ENCODE measurements at places on chromosomes 12 and 14.

DNA sequence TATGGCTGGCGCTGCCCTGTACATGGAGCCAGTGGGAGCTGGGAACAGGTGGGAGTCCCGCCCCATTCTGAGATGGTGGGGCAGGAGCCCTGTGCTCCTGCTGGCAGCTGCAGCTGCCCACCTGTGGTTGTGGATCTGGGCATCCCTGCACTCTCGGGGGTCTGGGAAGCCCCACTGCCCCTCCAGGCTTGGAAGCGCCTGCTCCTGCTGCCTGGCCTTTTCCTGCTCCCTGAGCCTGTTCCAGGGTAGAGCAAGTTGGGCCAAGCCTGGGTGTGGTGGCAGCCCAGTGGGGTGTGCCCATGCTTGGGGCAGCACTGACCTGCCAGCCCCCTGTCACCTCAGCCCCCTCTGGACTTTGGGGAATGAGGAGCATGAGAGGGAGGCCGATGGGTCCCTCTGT is 104.0 kb downstream of the MNAT1 start:
- no peak for DNase-seq

DNA sequence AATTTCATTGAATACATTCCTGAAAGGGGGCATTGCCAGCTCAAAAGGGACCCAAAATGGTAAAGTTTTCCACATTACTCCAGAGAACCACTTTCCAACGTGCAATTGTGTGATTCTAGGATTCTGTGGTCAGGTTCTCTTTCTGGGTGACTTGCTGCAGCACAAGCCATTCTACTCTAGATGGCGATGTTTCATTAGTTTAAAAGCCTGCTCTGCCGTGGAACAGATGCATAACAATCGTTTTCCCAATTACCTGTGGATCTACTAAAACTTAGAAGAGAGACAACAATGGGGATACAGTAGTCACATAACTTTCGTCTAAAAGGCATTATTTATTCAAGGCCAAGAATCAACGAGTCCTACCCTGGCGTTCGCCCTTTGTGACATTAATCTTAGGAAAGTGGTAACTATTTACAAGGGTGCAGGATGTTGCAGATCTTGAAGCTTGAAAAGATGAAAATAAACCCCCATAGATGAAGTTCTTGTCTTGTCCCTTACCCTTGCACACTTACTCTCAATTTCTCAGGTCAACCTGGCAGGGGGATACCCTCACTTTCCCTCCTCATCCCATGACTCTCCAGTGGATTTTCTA is 400.9 kb downstream of the SNAPC1 start:
- no peak for DNase-seq

DNA sequence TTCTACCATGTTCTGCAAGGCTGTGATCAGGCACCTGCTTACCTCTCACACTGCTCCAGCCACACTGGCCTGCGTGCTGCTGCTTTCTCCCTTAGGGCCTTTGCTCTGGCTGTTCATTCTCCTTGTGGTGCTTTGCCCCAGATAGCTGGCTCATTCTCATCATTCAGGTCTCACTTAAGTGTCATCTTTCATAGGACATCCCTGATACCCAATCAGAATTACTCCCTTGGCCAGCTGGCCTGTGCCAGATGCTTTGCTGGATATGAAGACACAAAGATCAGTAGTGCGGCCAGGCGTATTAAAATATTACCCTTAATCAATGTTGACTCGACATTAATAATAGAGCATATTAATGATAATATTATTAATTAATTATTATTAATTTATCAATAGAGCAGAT is 143.8 kb upstream of the FGD4 start:
- no peak for DNase-seq

- DNase-seq, result no peak
Observed at GRCh38 chr12:57229046-57229633, 371 bp upstream of the SHMT2 start.

DNA sequence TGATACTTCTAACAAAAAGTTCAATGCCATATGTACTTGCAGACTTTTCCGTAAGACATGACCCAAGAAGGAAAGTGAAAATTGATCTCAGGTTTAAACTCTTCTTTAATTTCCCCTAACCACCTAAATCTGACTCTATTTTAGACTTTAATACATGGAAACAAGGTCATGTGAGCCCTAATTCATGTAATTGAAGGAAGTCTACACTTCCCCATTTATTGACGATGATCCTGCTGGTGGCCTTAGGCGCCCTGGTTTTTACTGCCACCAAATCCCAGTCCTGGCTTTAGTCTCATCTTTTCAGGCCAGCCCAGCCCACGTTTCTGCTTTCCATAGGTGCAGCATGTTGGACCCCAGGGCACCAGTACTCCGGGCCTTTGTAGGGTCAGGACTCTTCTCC is 157.9 kb downstream of the PELI2 start:
- DNase-seq, result no peak

GRCh38 chr12:120762086-120762485 is 36.5 kb downstream of the ACADS start:
- no peak for DNase-seq

- no peak for DNase-seq
Observed at GRCh38 chr12:76176940-76177339, 92.5 kb upstream of the NAP1L1 start.

DNA sequence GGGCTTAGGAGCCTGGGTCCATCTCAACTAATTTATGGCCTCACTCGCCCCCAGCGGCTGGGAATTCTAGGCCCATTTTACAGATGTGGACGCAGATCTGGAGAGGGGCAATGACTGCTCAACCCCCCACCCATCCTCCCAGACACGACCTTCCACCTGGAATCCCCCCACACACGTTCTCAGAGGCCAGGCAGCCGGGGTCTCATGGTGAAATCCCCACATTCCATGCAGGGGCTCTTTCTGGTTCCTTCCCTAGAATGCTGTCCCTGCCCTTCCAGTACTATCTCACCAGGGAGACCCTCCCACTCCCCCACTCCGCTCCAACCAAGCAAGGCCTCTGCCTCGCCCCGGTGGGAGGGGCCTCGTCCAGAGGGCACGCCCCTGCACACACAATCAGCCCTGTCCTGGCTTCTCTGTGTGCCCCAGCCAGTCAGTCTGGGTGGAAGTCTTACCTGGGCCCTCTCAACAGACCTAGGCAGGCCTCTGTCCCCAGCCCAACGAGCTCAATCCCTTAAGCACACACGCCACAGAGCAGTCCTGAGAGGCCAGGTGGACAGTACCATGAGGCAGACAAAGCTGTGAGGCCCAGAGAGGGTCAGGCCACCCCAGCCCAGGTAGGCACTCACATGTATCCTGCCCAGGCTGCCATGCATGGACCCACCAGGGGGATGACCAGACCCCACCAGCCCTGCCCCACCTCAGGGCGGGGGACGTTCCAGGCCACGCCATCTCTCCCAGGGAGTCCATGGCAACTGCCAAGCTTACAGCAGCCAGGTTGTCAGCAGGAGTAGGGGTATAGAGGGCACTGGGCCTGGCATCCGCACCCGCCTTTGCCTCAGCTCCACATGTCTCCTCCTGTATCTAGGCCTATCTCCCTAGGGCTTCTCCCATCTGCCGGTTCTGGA is 1.3 kb upstream of the ANKRD9 start:
- DNase-seq, result no peak
